ENCODE measurements at places on chromosomes 3 and 15.

DNA sequence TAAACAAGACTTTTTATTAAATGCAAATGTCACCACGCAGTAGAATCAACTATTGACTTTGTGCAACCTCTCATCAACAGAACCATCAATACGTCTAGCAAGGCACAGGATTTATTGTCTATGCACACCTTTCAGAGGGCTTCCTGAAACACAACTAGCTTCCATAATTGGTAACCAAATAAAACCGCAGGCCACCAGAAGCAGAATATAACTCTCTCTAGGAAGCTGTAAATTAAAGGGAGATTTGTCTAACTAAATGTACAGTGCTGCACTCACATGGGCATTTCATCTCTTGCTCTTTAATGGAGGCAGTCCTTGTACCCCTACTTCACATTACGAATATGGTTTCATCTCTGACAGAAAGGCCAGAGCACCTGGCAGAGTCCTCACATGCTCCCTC is 93.0 kb downstream of the FHIT start:
- no peak for DNase-seq

DNA sequence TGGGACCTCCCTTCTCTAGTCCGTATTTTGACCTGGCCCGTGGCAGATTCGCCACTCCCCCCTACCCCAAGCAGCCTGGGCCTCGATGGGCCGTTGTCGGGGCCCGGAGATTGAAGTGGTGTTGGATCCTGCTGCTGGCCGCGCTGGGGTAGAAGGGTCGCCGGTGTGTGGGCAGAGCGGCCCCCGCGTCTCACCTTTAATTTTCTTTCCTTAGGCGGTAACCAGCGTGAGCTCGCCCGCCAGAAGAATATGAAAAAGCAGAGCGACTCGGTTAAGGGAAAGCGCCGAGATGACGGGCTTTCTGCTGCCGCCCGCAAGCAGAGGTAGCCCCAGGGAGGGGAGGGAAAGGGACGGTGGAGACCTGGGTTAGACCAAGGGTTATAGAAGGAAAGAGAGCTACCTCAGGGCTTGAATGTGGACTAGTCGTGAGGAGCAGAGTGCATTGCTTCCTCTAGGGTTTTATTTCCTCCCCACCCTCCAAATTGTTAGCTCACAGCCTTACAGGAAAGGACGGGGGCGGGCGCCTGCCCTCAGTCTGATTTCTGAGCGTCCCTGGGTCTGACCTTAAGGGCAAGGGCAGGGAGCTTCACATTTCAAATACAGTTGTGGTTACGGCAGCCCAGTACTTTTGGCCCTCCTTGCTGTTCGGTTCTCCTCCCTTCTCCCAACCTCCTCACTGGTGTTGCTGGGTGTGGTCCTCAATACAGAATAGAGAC is 799 bp downstream of the SERF2 start:
- DNase-seq, result peak; percentile 38

DNA sequence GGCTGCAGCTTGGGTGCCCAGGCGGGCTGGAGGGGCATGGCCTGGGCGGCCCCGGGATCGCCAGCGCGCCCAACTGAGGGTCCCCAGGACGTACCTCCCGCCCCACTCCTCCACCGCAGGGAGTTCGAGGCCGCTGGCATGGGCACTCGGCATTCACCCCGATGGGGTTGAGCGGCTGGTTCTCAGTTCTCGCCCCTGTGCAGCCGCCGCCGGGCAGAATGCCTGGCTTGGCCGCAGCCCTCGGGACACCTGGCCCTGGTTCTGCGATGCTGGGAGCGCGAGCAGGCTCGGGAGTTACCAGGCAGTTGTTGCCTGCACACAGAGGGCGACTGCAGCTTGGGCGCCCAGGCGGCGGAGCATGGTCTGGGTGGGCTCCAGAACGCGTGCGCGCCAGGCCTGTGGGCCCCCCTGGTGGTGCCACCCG is 121.4 kb downstream of the LMLN start:
- no peak for DNase-seq

- no peak for DNase-seq
Measured at GRCh38 chr3:122918576-122919290, 108.8 kb downstream of the SEMA5B start.

- no peak for DNase-seq
Measured at GRCh38 chr3:42804831-42805132, 492 bp upstream of the HIGD1A start.

DNA sequence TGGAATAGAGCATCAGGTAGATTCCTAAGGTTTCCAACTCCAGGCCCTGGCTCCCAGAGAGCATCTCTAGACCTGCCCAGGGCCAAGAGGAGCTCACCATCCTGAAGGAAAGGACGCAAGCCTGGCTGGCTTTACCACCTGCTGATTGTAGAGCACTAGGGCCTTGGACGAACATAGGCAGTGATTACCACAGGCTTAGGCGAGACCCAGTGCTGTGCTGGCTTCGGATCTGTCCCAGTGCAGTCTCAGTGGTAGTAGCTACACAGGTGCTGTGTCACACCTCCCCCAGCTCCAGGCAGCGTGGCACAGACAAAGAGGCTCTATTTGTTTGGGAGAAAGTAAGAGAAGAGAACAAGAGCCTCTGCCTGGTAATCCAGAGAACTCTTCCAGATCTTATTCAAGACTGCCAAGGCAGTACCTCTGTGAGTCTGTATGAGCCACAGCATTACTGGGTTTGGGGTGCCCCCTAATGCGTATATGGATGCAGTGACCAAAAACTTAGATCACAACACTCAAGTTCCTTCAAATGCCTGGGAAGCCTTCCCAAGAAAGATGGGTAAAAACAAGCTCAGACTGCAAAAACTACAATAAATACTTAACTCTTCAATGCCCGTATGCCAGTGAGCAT is 25.4 kb downstream of the ISG20 start:
- DNase-seq, result no peak

DNA sequence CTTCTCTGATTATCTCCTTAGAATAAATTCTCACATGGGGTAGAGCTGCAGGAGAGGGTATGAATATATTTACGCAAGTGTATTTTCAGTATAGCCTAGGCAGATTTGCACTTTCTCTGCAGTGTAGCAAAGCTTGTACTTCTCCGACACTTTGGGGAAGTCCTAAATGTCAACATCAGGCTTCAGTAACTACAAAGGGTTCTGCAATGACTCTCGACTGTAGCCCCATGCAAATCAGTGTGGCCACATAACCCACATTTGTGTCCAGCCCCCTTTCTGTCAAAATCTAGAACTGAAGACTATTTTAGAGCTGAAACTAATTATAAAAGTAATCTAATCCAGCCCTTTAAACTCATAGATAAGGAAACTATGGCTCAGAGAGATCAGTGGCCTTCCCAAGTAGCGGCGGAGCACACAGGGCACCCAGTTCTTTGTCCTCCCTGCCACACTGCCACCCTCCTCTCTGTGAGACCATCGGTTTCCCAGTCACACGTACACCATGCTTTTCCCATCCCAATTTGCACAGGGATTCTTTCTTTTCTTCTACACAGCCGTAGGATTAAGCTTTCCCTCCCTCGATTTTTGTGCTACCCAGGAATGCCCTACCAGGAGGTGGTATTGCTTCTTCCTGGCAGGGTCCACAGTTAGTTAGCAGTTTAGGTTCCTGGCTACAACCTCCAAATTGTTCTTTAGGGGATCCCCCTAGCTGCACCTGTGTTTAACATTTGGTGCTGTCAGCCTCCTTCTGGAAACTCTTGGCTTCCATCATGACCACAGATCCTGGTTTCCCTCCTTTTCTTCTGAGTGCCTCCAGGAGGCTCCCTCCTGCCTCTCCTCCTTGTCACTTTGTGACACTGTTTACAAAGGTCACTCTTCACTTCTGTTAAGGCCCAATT is 22.9 kb downstream of the MRAS start:
- no peak for DNase-seq

GRCh38 chr3:52532517-52532837 is 1.2 kb downstream of the NT5DC2 start:
- DNase-seq, result no peak

DNA sequence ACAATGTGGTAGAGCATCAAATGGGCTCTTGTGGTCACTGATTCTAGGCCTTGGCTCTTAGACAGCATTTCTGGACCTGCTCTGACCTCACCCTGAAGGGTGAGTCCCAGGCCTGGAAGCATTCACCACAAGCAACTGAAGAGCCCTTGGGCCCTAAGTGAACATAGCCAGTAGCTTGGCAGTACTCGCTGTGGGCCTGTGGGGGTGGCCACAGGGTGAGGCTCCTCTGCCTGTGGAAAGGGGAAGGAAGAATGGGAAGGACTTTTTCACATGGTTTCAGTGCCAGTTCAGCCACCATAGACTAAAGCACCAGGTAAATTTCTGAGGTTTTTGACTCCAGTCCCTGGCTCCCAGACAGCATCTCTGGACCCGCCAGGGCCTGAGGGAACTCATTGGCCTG is 5.1 kb upstream of the ZSCAN2 start:
- no peak for DNase-seq

DNA sequence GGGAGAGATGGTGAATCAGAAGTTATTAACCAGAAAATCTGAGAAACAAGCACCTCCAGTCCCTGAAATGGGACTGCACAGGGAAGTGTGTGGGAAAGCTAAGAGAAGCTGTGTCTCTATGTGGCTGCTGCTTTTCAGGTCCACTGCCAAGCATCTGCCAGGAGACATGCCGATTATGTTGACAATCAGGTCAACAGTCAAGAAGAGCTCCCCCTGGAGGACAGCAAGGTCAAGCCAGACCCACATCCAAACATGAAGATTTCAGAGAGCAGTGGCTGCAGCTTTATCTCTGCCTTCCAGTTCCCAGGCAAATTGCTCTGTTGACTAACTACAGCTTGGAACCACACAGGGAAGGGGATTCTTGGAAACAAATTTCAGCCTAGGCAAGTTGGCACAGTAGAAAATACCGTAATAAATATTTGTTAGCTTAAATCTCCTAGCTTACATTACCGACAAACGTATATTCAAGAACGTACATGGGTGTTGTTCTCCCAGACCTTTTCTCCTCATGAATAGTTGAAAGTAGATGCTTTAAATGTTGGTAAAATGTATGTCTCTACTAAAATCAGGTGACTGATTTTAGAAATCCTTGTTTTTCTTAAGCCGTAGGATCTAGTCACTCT is 394.5 kb upstream of the RARB start:
- DNase-seq, result peak; percentile 18

DNA sequence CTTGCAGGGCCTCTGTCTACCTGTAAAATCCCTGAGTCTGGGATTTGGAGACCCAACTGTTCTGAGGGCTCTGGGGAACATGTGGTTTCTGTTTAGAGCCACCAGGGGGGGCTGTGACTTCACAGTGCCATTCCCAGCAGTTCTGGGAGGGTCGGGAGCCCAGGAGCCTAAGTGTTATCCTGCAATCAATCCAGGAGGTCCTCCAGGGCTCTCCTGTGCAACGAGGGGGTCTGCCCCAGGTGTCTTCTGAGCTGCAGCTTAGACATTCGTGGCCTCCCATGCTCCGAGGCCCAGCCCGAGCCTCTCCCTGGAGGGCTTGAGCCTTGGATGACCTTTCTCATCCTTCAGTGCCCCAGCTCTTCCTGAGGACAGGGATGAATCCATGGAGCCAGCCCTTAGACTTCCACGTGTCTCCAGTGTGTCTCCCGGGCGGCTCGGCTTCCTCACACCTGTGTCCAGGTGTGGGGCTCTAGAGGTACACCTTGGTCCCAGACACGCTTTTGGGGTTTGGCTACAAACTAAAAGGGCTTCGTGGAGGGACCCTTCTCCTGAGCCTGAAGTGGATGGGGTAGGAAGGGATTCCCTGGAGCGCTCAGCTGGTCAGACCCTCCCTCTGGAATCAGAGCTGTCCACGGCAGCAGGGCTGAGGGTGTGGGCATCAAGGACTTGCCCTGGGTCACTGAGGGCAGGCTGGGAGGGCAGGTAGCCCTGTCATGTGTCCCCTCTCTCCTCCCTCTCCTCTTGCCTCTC is 20.3 kb upstream of the ABTB1 start:
- peak; percentile 50 for DNase-seq

DNA sequence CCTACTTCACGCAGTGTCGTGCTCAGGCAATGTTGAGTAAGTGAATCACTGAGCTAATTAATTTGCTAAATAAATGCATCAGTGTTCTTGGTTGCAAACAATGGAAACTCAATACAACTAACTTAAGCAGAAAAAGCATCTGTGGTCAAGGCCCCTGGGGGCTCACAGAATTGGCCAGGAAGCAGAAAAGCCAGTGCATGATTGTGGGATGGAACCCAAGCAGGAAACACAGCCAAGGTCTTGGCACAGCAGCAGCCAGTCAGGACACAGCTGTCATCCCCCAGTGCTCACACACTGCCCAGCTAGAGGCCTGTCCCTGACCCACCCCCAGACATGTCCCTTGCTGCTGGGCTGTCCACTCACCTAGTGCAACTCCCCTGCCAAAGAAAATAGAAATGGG is 85.9 kb downstream of the AQP9 start:
- DNase-seq, result peak; percentile 47

- DNase-seq, result no peak
Measured at GRCh38 chr3:45131201-45131600, 15.0 kb downstream of the CDCP1 start.

DNA sequence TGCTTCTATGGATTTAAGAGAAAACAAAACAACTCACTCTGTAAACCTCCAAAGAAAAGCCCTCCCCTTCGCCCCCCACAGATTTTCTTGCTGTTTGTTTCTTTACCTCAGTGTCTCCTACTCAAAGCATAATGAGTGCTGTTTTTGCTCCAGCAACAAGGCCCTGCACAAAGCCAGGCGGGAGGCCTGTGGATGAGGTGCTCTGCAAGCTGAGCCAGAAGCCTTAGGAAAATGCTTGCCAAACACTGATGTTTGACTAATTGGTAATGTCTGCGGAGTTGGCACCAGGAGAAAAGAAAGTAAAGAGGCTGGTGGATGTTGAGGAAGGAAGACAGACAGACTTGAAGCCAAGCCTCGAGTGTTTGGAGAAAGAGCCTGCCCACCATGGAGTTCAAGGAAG is 99.7 kb downstream of the RARB start:
- peak; percentile 71 for DNase-seq

DNA sequence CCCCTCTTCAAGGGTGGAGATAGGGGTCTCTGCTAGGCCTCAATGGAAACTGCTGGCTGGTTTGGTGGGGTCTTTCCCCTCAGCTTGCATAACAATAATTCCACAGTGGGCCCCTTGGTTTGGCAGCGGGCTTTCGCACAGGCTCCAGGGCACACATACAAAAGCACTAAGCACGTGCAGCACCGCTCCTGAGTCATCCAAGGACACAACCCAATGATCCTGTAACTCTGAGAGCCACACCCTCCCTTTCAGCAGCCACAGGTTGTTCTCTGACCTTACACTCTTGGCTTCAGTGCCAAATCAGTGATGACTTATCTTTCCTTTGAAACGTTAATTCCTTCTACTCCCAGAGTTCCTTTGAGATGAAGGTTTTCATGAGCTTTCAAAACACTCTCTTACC is 41.7 kb downstream of the DAPK2 start:
- DNase-seq, result no peak

- DNase-seq, result no peak
Measured at GRCh38 chr15:41506796-41507341, 6.8 kb downstream of the LTK start.

- no peak for DNase-seq
Measured at GRCh38 chr3:56970461-56970879, 90.0 kb upstream of the SPATA12 start.

DNA sequence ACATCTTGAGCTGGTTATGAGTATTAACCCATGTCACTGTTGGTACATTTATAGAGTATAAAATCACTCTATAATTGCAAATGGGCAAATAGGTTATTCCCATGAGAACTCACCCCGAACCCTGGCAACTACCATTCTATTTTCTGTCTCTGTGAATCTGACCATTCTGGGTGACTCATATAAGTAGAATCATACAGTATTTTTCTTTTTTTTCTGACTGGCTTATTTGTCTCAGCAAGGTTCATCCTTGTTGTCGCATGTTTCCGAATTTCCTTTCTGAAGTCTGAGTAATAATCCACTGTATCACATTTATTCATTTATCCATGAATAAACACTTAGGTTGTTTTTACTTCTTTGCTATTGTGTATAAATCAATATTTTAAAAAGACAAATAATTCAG is 59.9 kb upstream of the CHRM5 start:
- DNase-seq, result no peak
